ENCODE measurements at places on chromosomes 7 and 10. TPM values are rescaled to one million over a fixed set of nuclear protein-coding genes. Genes with fewer than 3 reads are reported as not detected.
A peak's percentile ranks its signal among the peaks of the same experiment; 100 is the strongest.

DNA sequence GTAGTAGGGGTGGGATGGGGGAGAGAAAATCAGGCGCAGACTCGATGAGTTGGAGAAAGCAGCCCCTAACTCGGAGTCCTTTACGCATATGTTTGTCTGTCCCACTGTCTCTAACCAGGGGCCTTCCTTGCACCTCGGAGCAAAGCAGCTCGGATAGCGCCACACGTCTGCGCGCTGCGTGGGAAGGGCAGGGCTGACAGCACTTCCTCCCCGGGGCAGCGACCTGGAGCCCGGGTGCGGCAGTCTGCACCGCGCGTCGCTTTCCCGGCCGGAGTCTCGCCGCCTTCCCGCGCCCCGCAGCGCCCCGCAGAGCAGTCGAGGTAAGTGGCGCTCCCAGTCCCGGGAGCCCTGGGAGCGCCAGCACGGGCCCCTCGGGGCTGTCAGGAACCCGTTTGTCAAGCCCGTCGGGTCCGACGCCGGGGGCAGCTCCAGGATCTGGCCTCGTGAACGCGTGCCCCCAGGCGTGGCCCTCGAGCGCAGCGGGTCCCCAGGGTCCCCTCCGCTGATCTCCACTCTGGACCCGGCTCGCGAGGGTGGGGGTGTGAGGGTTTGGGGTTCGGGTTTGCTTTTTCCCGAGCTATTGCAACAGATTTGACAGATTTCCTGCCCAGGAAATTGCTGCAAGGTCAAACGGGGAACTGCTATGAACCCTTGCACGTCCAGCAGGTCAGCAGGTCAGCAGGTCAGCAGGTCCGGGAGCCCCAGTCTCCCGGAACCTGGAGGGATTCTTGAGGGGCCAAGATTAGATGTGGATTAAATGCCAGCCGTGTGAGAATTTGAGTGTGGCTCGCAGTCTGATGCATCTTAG, 597 bp downstream of the APBB1IP start:
- H3K27me3 ChIP-seq = no peaks in the 10 kb centered on the region
- peak; percentile 89 for DNase-seq
- peaks cover 16% of the 10 kb centered on the region for H3K36me3 ChIP-seq
- peaks cover 53% of the 10 kb centered on the region for H3K4me1 ChIP-seq

- no peaks in the 10 kb centered on the region for H3K27me3 ChIP-seq
- DNase-seq = no peak
- no peaks in the 10 kb centered on the region for H3K4me1 ChIP-seq
- H3K4me3 ChIP-seq = no peak overlapping the region
- H3K27ac ChIP-seq = no peak overlapping the region
Measured at GRCh38 chr10:98382691-98383101, 32.3 kb downstream of the PYROXD2 start.

- H3K27ac ChIP-seq = no peak overlapping the region
- H3K4me1 ChIP-seq = peaks cover 2% of the 10 kb centered on the region
- H3K4me3 ChIP-seq = no peak overlapping the region
- H3K36me3 ChIP-seq = no peaks in the 10 kb centered on the region
- no peaks in the 10 kb centered on the region for H3K27me3 ChIP-seq
Measured at GRCh38 chr10:112366992-112367391, 6.9 kb upstream of the ACSL5 start.

Gene SPDYE8
- not detected for total RNA-seq

DNA sequence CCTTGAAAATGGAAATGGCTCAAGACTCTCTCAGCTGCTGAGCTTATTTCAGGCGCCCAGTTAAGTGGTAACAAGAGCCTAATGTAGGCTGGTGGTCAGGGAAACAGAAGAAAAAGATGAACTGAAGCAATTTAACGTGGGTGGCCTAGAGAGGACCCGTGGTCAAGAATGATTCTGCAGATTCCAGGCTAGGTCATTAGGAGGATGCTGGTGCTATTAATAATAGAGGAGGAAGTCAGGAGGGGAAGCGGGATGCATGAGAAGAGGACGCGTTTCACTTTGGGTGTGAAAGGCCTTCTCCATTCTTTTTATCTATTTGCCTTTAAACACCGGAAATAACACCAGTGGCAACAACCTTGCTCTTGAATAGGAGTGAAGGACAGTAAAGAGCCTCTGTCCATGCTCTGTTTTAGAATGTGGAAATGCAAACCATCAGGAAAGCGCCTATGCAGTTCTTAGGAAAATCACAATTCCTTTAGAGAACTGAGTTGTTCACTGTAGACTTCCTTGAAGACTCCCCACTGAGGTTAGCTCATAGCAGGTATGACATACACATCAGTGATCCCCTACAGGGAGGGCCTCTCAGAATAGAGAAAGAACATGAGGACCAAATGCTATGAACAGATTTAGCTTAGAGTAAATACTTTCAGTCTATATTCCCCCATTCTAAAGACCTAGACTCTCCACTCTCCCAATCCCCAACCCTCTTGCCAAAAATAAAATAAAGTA, 8.6 kb downstream of the LIPA start:
- H3K4me3 ChIP-seq = no peak overlapping the region
- H3K4me1 ChIP-seq = peaks cover 8% of the 10 kb centered on the region
- DNase-seq = no peak

DNA sequence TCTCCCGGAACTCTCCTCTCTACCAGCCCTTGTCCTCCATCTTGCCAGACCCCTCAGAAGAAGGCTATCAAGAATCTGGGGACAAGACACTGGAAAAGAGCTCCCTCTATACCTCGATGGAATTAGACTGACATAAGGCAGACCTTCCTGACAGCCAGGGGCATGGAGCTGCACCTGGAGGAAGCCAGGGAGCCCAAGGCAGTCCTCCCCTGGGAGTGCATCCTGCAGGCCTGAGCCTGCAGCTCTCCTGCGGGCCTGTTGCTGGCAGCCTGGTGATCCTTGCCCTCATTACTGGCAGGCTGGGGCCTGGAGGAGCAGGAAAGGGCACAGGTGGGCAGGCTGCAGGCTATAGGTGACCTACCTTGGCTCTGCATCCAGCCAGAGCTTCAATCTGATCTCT, 323.4 kb downstream of the GRID1 start:
- H3K4me3 ChIP-seq = no peak overlapping the region
- DNase-seq = no peak
- H3K4me1 ChIP-seq = peaks cover 19% of the 10 kb centered on the region
- H3K36me3 ChIP-seq = no peaks in the 10 kb centered on the region
- no peak overlapping the region for H3K27ac ChIP-seq

DNA sequence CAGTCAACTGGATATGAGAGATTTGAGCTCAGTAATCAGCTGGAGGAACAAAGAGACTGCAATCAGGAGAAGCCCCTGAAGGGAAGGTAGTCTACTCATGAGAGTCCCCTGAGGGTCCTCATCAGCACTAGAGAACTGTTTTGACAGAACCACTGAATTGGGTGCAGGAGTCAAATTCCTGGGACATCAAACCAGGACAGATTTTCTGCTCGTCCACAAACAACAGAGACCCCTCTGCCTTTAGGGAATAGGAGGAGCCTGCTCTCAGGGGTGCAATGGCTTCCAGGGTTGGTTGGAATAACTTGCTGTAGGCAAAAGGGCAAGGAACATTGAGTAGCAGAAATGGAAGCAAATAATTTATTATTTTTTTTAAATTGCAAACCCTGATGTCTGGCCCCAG, 21.9 kb upstream of the NEUROD6 start:
- no peak overlapping the region for H3K27ac ChIP-seq
- no peaks in the 10 kb centered on the region for H3K36me3 ChIP-seq
- DNase-seq = no peak
- no peaks in the 10 kb centered on the region for H3K4me1 ChIP-seq
- no peaks in the 10 kb centered on the region for H3K27me3 ChIP-seq

Data from activated CD4-positive, alpha-beta T cell treated with anti-CD3 and anti-CD28 coated beads for 36 hours (primary cell).